ENCODE measurements at places on chromosomes 7 and 10.

DNA sequence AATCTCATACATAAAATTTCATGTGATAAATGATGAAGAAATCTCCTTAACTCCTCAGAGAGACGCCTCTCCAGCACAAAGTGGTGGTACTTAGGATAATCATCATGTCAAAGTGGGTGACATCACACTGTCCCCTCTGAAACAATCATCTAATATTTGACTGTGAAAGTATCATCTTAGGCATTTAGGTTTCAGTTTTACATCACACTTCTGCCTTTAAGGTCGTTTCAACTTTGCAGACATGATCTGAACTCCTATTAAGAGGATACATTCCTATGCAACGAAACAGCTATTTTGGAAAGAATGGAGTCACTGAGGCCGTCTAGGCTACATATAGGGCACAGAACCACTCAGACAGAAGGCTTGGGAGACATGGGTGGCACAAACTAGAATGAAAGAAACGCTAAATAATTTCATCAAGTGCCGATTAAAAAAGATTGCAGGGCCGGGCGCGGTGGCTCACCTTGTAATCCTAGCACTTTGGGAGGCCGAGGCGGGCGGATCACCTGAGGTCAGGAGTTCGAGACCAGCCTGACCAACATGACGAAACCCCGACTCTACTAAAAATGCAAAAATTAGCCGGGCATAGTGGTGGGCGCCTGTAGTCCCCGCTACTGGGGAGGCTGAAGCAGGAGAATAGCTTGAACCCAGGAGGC lies 2.0 kb downstream of the VOPP1 start:
- no peak for DNase-seq

DNA sequence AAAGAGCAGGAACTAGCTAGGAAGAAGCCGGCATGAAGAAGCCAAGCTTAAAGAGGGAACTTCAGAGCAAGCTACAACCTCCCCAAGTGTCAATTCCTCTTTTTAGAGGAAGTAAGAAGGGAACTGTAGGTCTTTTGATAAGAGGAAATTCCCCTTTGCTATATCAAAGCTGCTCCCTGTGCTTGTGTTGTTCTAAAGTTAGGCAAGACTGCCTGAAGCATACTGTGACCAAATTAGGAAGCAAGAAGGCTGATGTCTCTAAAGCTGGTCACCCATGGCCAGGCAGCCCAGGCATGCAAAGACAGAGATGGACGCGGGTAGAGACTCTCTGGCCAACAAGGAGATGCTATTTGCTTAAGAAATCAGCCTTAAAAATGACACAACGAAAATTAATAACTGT lies 87.9 kb downstream of the RNF216 start:
- DNase-seq, result no peak

DNA sequence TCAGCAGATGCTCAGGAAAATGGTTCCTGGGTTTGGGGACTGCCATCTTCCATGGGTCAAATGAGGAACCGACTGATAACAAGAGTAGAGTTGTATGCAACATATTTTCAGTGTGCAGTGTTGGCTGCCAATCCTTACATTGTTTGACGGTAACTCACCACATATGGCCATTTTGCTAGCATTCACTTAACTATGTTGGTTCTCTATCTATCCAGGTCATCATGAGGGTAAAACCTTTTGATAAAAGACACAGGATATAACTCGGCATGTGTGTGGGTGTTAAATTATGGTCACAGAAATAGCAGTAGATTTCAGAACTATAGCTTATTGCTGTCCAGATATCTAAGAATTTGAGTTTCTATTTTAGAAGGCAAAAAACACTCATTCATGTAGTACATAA lies 140.7 kb upstream of the AOAH start:
- DNase-seq, result no peak

- DNase-seq, result no peak
Observed at GRCh38 chr7:72244826-72245398, 167.2 kb downstream of the CALN1 start.

GRCh38 chr7:14229047-14229446 lies 239.6 kb upstream of the ETV1 start:
- no peak for DNase-seq

DNA sequence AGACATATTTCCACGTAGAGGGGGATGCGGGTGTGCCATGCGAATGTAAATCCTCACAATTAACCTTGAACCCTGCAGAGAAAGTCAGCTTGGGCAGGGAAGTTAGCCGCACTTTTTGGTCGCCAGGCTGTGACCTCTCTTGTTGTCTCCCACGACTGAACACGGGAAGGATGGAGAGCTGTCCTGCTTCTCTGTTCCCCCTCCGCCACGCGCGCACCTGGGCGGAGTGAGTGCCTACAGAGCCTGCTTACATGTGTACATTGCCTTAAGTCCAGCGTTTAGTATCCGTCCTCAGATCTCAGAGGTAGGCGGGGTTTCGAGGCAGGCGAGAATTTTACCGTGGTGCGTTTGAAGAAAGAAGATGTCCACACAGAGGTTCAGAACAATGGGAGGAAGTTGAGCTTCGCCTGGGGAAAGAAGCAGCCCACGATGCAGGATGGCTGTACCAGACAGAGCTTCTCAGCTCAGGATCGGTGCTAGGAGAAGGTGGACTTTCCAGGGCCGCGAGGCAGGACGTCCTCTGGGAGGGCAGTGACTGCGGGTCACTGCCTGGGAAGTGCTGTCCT lies 482 bp upstream of the ERCC6 start:
- DNase-seq, result peak; percentile 62

GRCh38 chr10:90798482-90798881 lies 59.4 kb downstream of the HTR7 start:
- no peak for DNase-seq

DNA sequence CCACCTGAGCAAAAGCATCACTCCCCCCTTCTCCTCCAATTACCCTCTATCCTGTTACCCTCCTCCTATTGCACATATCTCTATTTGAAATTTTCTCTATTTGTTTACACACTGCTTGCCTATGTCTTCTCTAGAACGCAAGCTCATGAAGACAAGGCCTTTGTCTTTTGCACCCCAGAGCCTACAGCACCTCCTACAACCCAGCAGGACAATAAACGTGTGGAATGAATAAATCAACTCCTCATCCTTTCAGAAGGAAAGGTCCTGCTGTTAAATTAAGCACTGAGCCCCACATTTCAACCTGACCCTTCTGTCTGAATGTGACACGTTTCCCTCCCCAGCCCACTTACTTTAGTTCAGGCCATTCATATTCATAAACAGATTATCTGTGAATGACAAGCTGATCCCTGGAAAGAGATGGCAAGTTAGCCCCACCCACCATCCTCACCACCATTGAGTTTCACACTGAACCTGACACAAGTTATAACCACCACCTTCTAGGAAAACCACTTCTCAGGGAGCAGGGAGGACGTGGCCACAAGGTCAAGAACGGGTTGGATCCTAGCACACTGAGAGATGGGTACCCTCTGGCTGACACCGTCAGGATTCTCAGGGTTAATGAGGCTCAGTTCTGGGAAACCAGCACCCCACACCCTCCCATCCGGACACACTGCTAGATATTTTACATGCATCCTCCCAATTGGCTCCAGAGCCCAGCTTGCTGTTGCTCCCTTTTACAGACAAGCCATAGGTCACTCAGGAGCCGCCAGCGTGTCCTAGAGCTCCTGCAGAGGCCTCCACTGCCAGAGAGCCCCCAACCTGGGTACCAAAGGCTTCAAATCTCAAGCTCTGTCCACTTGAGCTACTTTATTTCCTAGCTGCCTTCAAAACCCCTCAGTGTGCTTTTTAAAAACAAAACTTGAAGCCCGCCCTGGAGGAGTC lies 934 bp downstream of the PRTFDC1 start:
- peak; percentile 92 for DNase-seq

- no peak for DNase-seq
Observed at GRCh38 chr10:5589011-5589660, 64.4 kb downstream of the CALML3 start.

GRCh38 chr7:17939211-17939605 lies 1.1 kb downstream of the SNX13 start:
- DNase-seq, result no peak

DNA sequence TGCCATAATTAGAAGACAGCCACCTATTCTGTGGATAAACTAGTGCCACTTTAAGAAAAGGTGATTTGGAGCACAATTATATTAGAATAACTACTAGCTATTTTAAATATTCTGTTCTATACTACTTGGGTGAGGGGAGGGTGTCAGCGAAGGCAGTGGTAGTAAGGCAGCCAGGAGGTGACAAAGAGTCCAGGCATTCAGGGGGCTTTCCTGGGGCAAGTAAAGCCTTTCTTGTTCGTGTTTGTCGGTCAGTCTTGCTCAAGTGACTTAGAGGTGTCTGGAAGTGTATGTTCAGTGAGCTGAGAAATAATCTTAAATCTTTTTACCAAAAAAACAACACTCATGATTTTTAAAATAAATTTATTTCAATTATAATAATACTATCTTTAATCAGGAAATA lies 34.4 kb downstream of the ADD3 start:
- no peak for DNase-seq

- DNase-seq, result no peak
Observed at GRCh38 chr7:86320889-86321288, 322.8 kb upstream of the GRM3 start.

DNA sequence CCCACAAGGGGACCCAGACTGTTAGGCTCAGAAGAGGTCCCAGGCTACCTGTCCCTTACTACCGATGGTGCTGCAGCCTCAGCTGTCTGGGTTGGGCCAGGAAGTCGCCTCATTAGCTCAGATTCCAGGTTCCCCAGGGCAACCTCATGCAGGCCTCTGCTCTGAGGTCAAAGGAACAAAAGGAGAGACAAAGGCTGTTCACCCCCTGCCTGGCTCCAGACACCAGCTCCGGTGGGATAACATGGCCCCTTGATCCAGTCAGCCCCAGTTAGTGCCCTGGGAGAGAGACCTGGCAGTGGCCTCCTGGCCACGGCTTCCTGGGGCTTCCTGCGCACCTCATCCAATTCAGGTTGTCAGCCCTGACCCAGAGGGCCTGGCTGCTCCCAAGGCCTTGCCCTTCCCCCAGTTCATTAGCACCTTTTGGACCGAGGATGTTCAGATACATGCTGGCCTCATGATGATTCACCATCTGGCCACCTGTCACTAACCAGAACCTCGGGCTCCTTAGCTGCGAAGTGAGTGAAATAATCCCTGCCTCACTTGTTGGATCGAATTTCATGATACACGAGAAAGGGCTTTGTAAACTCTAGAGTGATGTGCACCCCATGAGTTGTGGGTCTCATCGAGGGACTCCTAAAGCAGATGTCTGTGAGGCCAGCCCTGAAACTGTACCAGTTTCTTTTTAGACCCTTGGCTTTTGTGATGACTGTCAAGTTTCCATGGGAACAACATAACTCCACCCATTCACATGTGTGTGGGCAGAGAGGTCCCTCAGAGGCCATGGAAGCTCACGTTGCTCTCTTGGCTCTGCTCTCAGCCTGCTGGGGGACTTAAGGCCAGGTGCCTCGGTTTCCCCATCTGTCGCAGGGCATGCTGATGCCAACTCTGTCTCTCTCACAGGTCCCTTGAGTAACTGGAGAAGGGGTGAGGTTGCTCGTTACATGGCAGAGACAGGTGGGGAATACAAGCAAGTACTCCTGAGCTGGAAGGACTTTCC lies 79.5 kb upstream of the PCBD1 start:
- DNase-seq, result peak; percentile 48

GRCh38 chr10:110827875-110828274 lies 43.9 kb upstream of the PDCD4 start:
- DNase-seq, result no peak

DNA sequence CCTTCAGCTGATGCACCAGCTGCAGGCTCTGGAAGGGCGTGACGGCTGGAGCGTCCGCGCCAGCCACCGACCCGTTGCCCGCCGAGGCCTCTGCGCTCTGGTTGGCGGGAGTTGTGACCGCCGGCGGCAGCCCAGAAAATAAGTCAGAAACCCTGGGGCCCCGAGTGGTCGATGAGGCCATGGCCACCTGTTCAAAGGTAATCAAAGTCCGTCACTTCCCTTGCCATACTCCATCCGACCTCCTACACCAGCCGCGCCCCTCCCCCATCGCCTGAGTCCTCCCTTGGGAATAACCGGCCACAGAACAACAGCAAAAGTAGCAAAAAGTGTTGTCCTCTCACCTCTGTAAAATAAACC lies 406 bp downstream of the PRLHR start:
- no peak for DNase-seq

- DNase-seq, result no peak
Observed at GRCh38 chr7:149071641-149072437, 18.7 kb downstream of the ZNF786 start.

DNA sequence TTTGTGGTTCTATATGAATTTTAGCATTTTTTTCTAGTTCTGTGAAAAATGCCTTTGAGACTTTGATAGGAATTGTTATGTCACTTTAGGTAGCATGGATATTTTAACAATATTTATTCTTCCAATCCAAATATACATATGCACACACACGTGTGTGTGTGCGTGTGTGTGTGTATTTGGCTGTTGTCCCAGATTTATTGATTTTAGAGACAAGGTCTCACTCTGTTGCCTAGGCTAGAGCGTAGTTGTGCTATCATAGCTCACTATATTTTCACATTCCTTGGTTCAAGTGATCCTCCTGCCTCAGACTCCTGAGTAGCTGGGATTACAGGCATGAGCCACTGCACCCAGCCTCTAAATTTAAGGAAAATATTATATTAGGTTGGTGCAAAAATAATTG lies 162.5 kb upstream of the TRIM24 start:
- no peak for DNase-seq

GRCh38 chr10:6297951-6298381 lies 95.2 kb downstream of the PFKFB3 start:
- no peak for DNase-seq

- DNase-seq, result no peak
Observed at GRCh38 chr10:93462881-93463280, 19.3 kb downstream of the MYOF start.

DNA sequence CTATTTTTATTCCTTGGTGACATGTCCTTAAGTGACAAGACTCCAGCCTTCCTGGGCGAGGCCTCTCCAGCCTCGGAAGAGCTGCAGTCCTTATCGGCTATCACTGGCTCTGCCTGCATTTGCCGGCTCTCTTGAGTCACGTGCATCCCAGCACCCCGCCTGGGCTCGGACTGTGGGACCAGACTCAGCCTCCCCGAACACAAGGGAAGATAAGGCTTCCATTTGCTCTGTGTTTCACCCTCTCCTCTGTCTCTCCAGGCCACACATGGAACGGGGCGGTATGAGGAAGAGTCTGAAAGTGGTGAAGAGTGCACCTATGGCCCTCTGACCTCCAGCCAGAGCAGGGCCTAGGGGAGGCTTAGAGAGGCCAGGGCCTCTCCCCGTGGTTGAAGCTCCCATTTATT lies 4.7 kb downstream of the GDF2 start:
- DNase-seq, result no peak

Measured in NCI-H146 (cell line).